A172 (cell line): ENCODE measurements at places on chromosomes 16 and 17.

DNA sequence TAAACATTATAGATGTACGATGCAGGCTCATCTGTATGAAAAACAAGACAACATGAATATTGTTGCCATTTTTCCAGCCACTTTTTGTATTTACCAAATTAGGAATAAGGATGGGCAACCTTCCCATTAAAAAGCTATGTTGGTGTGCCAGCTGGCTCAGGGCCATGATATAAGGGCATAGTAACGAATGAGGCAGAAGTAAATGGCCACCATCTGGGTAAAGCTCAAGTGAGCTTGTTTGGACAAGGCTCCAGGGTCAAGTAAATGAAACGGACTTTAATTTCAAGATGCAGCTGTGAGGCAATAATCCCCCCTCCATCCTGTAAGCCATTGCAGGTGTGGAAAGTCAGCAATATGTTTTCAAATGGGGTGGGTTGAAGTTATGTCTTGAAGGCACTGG is 930.9 kb upstream of the CDH8 start:
- DNase-seq, result no peak

- DNase-seq, result no peak
These were observed 7.1 kb downstream of the MIEN1 start for GRCh38 chr17:39722965-39723848.

- DNase-seq, result no peak
These were observed 1.2 kb downstream of the MAF start for GRCh38 chr16:79599256-79599836.

- DNase-seq, result no peak
These were observed 5.0 kb downstream of the SLX4 start for GRCh38 chr16:3606441-3606840.

- DNase-seq, result no peak
These were observed 10.1 kb upstream of the SLC16A5 start for GRCh38 chr17:75077496-75078283.

- DNase-seq, result no peak
These were observed 150.4 kb downstream of the SPECC1 start for GRCh38 chr17:20159406-20160069.

GRCh38 chr17:6165806-6166205 is 95.6 kb downstream of the WSCD1 start:
- no peak for DNase-seq

- DNase-seq, result no peak
These were observed 208.2 kb downstream of the FTO start for GRCh38 chr16:53912155-53912554.

- DNase-seq, result peak; percentile 50
These were observed 25.7 kb downstream of the BAHCC1 start for GRCh38 chr17:81420769-81421462.
